Stimulated activated CD8-positive, alpha-beta memory T cell treated with anti-CD3 and anti-CD28 coated beads, Interleukin-4, amount 100 ng/mL, for 48 hours (primary cell): ENCODE measurements at places on chromosomes 5 and 9.

DNA sequence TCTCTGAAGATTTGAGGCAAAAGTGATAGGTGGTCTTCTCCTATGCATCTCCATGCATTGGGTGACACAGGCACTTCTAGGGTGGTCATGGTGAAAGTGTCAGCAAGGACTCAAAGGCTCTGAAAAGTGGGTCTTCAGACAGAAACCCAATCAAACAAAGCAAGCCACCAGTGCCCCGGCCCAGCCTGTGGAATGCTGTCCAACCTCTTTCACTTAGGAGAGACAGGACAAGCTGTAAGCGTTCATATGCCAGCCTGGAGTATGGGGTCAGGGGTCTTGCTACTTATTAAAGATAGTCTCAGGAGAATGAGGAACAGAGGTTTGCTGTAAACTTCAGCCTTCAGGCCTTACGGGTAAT, 324.5 kb downstream of the GADD45G start:
- no peak for DNase-seq

GRCh38 chr9:136117916-136118319, 757 bp downstream of the TMEM250 start:
- no peak for DNase-seq

GRCh38 chr5:91049800-91050199, 333.3 kb downstream of the ARRDC3 start:
- no peak for DNase-seq

GRCh38 chr5:54832045-54832444, 153.3 kb downstream of the ESM1 start:
- no peak for DNase-seq

- DNase-seq = no peak
These were observed 477.0 kb upstream of the RGMB start for GRCh38 chr5:98296426-98296825.

DNA sequence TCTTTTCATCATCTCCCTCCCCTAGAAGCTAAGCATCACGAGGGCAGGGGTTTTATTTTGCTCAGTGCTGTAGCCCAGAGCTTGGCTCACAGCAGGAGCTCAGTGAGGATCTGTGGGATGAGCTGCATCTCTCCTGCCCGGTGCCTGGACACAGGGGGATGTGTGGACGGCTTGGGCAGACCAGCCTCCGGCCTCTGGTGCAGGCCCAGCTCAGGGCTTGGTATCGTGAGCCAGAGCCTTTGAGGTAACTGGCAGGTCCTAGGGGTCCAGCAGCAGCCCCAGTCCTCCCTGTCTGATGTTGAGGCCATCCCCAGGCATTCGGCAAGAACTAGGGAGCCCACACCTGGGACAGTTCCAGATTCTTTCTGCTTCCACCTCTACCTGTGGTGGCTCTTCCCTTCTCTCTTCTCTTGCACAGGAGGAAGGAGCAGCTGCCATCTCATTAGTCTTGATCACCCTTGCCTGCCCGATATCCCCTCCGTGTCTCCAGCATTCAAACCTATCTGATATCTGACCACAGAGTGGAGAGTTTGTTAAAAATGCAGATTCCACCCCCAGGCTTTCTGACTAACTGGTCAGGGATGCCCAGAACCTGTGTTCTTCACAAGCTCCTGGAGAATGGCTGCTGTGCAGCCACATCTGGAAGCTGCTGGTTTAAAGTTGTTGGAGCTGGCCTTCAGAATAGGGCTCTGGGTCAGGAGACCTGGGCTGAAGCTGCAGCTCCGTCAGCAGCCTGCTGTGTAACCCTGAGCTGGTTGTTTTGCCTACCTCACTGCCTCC, 7.9 kb upstream of the SLC6A7 start:
- no peak for DNase-seq

DNA sequence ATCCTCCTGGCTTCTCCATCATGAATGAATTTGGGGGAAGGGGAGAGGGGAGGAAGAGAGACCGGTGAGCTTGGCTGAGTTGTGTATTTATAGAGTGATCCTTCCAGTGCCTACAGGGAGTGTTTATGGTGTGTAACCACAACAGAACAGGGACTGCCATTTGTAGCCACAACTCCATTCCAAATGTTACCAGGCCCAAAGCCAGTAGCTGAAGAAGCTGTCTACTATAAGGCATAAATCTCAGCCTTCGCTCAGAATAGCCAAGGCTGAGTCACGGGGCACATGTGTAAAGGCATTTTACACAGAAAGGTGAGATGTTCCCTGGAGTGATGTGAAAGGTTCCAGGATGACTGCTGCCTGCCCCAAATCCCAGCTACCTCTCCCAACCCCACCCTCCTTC, 2.5 kb downstream of the TMEM252 start:
- no peak for DNase-seq

DNA sequence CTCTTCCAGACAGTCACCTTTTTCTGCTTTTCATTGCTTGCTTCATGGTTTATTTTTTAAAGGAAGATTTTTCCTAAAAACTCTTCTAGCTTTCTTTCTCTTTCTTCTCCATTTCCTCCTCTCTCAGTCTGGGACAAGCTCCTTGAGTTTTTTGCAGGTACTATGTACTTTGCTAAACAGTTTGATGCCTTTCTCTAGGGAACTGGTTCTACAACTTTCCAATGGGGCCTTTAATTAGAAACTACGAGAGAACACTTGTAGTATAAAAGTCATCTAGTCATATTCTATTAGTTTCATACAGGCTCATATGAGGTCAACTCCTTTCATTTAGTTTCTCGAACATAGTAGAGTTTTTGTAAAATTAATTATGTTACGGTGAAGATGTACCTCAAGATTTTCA, 189.6 kb downstream of the DOCK8 start:
- no peak for DNase-seq

DNA sequence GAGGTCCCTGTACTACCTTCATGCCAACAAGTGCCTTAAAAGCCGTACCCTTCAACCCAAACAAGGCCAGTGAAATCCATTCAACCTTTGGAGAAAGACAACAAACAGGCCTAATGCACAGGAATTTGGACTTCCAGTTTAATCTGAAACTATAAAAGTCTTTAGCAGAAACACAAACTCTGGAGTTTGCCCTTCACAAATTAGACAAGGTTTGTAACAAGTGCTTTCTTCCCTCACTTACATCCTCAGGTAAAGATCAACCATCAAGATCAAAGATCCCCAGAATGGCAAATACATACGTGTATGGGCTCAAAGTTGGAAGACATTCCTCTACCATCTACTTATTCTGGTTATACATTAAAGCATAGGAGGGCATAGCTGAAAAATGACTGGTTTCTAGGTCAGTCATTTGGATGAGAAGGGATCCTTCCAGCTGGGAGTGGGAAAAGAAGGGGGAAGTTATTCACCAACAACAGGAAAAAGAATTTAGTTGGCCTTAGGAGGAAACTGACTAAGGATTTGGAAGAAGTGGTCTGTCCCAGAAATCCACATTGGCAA, 2.0 kb downstream of the DAB2 start:
- no peak for DNase-seq
